ENCODE measurements at places on chromosomes 3 and 15.

GRCh38 chr3:45612918-45613602 is 18.5 kb downstream of the LIMD1 start:
- no peak for DNase-seq

- DNase-seq = no peak
Observed at GRCh38 chr3:59518283-59519055, 468.6 kb upstream of the CFAP20DC start.

- DNase-seq = no peak
Observed at GRCh38 chr3:125045194-125045593, 10.6 kb downstream of the HEG1 start.

DNA sequence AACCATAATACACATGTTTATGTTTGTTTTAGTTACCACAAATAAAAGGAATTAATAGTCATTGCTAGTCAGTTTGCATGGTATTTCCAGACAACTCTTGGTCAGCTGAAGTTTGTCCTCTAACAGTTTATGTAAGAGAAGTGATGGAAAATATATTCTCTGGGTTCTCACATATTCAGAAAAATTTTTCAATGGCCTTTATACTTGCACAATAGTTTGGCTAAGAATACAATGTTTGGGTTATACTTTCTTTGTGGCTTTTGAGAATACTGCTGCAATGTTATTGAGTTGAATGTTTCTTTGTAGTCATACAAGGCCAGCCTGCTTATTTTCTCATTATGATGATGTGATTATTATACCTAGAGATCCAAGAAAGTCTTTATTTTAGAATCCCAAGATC is 133.9 kb downstream of the RAP2B start:
- DNase-seq = no peak

All from AG08395 (cell line).